Activated naive CD4-positive, alpha-beta T cell treated with anti-CD3 and anti-CD28 coated beads for 36 hours (primary cell): ENCODE measurements at places on chromosomes 2 and 18. TPM values are rescaled to one million over a fixed set of nuclear protein-coding genes. Genes with fewer than 3 reads are reported as not detected.

- peak; percentile 62 for DNase-seq
Observed at GRCh38 chr18:23133860-23134779, 1.2 kb upstream of the CABLES1 start.

DNA sequence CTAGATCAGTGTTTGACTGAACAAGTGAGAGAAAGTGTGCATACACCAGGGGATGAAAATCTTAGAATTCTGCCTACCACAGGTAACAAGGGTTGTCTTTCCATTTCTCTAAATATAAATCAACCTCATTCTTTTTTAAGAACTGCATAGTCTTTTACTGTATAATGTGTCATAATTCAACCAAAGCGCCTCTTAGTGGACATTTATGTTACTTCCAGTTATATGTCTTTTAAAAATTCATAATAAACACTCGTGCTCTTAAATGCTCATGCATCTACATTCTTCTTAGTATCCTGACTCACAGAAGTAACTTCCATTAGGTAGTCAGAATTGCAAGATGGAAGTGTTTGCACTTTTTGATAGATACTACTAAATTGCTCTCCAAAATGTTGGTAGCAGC, 76.2 kb downstream of the CHRNA1 start:
- no peak for DNase-seq

DNA sequence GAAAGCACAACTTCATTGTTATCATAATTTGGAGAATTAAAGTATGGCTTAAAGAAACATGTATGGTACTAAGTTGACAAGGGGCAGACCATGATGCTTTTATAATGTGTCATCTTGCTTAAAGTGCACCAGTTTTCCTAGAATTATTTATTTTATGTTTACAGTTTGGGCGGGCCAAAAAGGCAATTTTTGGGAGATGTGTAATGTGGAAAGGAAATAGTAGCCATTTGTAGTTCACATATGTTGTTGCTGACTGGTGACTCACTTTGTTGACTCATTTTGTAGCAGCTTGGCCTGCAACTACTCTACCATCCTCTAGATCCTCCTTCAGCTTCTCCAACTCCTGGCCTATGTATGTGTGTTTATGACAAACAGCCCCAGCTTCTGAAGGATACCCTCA, 7.7 kb downstream of the ZSCAN30 start:
- no peak for DNase-seq

- DNase-seq: no peak
Observed at GRCh38 chr2:51695531-51695930, 663.6 kb upstream of the NRXN1 start.

- DNase-seq: peak; percentile 3
Observed at GRCh38 chr2:96108541-96109360, 7.6 kb downstream of the ADRA2B start.

DNA sequence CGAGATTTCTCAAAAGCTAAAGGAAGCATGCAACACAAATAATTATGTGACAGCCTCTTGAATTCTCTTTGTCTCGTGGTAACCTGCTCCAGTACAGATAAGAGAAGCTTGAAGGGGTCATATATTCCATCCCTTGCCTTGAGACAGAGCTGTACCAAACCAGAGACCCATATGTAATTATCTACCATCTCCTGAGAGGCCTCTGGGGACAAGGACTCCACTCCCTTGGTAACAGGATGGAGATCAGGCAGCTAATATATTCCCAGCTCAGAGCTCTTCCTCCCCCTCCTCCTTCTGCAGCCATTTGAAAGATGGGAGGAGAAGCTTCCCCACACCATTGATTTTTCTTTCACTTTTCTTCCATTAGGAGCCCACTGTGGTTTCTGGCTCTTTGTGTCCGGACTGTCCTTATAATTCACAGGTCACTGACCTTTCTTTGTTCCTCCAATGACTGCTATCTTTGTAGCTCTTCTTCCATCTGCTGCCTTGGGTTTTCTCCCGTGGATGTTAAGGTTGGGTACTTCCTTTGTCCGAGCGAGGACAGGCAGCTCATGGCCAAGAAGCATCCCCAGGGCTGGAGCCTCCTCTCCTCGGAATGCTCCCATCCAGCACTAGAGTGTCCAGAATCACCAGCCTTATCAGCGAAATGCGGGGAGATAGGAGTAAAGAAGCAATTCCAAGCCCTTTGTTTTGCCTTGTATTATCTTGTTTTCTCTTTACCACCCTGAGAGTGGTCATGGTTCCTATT, 72.6 kb upstream of the STPG4 start:
- no peak for DNase-seq

DNA sequence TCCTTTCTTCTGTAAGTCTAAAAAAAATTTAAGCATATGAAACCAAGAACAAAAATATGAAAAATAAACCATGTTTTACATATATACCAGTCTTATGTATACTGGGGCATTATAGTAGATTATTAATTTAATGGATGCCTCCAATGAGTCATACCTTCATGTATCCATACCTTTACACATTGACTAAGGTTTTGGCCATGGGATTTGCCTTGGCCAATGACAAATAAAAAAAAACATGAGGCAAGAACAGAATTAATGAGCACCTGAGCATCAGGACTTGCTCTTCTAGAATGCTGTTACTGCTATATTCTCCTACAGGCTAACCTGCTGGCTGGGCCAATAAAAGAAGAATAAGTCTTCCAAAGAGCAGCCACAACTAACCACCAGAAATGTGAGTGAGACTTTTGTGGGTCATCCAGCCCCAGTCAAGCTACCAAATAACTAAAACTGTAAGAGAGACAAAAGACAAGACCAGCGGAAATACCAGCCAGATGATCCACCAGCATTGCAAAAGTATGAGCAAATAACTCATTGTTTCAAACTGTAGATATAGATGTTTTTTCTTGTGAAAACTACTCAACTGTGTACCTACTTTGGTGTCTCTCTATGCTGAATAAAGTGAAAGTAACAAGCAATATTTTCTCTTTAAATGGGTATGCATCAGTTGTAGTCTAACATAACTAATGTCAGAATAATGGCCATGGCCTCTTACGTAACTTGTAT, 749.6 kb upstream of the VRK2 start:
- DNase-seq: no peak

GRCh38 chr2:148540022-148540421, 104.5 kb upstream of the EPC2 start:
- peak; percentile 66 for DNase-seq

GRCh38 chr2:129751409-129751808, 228.1 kb upstream of the RAB6C start:
- no peak for DNase-seq

GRCh38 chr2:44981714-44982108, 27.5 kb downstream of the SIX2 start:
- DNase-seq: peak; percentile 80

GRCh38 chr18:3281456-3282400, 19.8 kb downstream of the MYL12B start:
- no peak for DNase-seq

- DNase-seq: no peak
Observed at GRCh38 chr2:216236486-216236885, 127.3 kb downstream of the XRCC5 start.

- peak; percentile 88 for DNase-seq
Observed at GRCh38 chr2:39128919-39129391, 8.1 kb upstream of the SOS1 start.

DNA sequence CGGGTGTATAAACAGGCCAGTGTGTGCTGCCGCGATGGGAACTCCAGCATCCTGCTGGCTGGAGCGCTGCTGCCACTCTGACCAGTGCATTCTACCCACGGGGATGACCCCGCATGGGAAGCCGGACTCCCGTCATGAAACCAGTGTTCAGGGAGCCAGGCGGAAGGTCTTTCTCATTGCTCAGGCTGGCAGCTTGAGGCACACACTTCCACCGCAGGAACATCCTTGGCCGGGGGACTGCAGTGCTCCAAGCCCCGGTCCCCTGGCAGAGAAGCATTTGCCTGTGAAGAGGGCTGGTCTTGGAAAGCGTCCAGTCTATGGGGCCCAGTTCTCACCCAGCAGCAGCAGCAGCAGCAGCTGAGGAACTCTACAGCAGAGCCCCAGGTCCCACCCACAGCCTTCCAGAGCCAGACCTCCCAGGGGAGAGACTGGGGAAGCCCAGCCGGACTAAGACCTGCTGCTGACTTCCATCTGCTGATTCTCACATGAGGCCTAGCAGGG, 235.9 kb downstream of the KLHL29 start:
- no peak for DNase-seq

MAP2 gene
- 0.20 TPM for total RNA-seq

LRRTM4 gene
- not detected for total RNA-seq

MFSD6 gene
- total RNA-seq: 21.6 TPM
